ENCODE measurements at places on chromosomes 5 and 9. TPM values are rescaled to one million over a fixed set of nuclear protein-coding genes. Genes with fewer than 3 reads are reported as not detected.

Gene ZNF454
- 1.1 TPM for total RNA-seq

Gene GRXCR2
- total RNA-seq: not detected

Gene CDC25C
- total RNA-seq: 3.0 TPM

Gene PFN3
- total RNA-seq: not detected

Gene LRRC19
- total RNA-seq: not detected

Gene CLIC3
- total RNA-seq: 4.8 TPM

Gene BARHL1
- total RNA-seq: not detected

Gene CCL27
- total RNA-seq: not detected

Gene PCDHB2
- 1.7 TPM for total RNA-seq

Gene PCDHB11
- total RNA-seq: 0.44 TPM

Gene SYK
- not detected for total RNA-seq

Gene MCIDAS
- total RNA-seq: not detected

Gene COL15A1
- 2.7 TPM for total RNA-seq

Gene ANKRD31
- total RNA-seq: 0.13 TPM

Gene SPATA31A7
- not detected for total RNA-seq

All from aortic smooth muscle cell (primary cell).